ENCODE measurements at places on chromosomes 7 and 10. TPM values are rescaled to one million over a fixed set of nuclear protein-coding genes. Genes with fewer than 3 reads are reported as not detected.

CHCHD2 gene
- 252 TPM for total RNA-seq

C10orf53 gene
- total RNA-seq: not detected

MYL10 gene
- not detected for total RNA-seq

CAPZA2 gene
- total RNA-seq: 93.6 TPM
